GM23248 (cell line): ENCODE measurements at places on chromosomes 13 and 19. TPM values are rescaled to one million over a fixed set of nuclear protein-coding genes. Genes with fewer than 3 reads are reported as not detected.

The CACNG7 gene
- total RNA-seq: not detected in 2 replicates

The CBY2 gene
- total RNA-seq: not detected in 2 replicates

- peak; percentile 77 for DNase-seq
These were observed 966 bp downstream of the JUNB start for GRCh38 chr19:12792051-12792852.

The TBC1D4 gene
- total RNA-seq: 13.5 and 19.3 TPM in 2 replicates

The FOXA3 gene
- not detected in 2 replicates for total RNA-seq

DNA sequence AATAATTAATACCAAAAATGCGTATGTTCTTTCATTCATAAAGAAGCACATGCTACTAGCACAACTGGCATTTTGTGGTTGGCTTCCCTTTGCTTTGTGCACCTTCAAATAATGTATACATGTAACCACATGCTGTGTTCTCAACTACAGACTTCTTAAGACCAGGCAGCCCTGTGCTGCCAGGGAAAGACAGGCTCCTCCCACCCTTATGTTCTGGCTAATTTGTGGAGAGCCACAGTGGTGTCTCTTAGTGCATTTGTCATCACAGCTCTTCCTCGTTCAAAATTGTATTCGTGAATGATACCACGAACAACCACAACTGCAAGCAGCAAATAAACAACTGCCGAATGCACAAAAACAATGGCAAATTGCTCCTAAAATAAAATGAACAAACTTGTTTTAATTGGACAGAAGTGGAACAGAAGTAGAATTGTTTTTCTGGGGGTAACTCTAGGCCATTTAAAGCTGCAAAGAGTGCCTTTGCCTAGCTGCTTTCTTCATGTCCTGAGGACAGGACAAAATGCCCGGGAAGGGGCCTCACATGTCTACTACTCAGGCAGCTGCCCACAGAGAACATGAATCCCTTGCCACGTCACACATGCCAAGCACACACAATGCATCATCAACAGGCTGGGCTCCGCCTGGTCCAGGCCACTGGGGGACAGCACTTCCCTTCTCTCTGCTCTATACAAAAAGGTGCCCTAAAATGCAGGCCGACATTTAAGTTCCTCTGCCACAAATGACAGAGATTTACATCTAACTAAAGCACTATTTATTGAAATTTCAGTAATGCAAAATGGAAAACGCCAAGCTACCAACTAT, 21.7 kb downstream of the IRS2 start:
- DNase-seq: peak; percentile 46

The SIGLEC8 gene
- total RNA-seq: not detected in 2 replicates

The BEST2 gene
- not detected in 2 replicates for total RNA-seq

DNA sequence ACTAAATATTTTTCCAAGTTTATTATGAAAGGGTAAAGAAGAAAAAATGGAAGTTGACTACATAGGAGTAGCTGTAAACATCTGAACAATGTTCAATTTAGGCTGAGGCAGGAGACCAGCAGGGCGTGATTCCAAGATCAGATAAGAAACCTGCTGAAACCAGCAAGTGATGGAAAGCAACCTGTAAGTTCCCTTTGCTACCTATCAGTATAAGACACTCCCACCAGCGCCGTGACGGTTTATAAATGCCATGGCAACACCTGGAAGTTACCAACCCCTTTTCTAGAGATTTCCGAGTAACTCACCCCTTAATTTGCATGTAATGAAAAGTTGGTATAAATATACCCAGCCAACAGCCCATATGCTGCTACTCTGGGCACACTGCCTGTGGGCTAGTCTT, 1.1 kb upstream of the ZNF45 start:
- DNase-seq: no peak

DNA sequence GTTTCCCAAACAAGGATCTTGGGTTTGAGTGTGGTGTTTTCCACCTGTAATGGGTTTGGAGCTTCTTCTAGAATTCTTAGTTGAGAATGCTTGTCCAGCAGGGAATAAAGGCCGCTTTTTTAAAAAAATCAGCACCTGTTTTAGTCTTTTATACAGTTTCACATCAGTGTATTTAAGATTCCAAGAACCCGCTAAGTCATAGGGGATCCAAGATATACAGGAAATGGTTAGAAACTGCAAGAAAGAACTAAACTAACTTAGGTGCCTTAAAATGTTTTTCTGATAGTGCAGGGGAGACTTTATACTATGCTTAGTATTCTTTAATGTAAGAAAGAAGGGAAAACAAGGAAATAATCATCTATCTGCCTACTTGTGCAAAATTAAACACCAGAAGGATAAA, 74.7 kb downstream of the C13orf42 start:
- no peak for DNase-seq

GRCh38 chr13:84951128-84951527, 848.1 kb downstream of the SLITRK6 start:
- no peak for DNase-seq

- DNase-seq: peak; percentile 26
These were observed 19.4 kb downstream of the IQCN start for GRCh38 chr19:18254546-18255503.

The RGS9BP gene
- total RNA-seq: under 0.01 and 0.22 TPM in 2 replicates

GRCh38 chr13:44189085-44189484, 184.5 kb upstream of the SERP2 start:
- DNase-seq: no peak

The VSTM1 gene
- total RNA-seq: not detected in 2 replicates

DNA sequence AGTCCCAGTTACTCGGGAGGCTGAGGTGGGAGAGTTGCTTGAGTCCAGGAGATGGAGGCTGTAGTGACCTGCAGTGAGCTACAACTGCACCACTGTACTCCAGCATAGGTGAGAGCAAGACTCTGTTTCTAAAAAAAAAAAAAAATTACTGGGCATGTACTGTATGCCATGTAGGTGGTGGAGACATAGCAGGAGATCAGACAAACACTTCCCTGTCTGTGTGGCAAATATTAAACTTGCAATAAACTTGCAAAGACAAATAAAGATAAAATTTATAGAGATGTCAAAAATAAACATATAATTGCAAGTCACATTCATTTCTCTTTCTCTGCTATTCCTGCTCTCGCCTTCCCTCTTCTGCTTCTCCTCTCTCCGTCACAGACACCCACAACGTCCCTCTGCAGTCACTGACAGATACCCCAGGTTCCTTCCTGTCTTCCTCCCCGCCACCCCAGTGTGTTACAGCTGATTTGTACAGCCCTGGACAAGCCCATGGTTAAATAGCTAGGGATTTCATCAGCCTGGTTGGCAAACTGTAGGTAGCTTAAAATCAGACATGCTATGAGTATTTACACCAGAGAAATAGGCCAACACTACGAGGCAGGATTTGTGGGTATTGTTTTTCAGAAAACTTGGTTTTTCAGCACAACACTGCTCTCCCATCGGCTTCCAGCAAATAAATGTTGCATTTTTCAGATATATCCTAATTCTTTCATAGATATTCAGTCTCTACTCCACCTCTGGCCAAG, 1.3 kb upstream of the CD177 start:
- no peak for DNase-seq

The PDE4C gene
- under 0.01 and 0.22 TPM in 2 replicates for total RNA-seq

DNA sequence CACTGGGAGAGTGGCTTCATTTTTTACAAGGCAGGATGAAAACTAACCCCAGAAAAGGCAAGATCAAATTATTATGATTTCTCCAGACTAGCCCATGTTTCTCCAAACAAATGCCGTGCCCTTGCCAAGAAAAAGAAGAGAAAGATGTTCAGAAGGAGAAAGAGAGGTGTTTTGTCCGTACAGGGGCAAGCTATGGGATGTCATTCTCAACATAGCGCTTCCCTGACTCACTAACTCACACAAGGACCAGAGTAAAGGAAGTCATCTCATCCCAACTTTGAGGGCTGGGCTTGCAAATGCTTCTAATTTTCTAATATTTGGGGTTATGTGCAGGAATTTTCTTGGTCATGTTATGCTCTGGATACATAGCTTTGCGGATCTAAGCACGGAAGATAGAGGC, 224.2 kb upstream of the MAB21L1 start:
- DNase-seq: peak; percentile 71
